ENCODE measurements at places on chromosomes 3 and 15. TPM values are rescaled to one million over a fixed set of nuclear protein-coding genes. Genes with fewer than 3 reads are reported as not detected.

PRKCI gene
- polyA plus RNA-seq: 18.5 TPM

GOLGA8M gene
- not detected for polyA plus RNA-seq

EFHB gene
- polyA plus RNA-seq: not detected

IQCF6 gene
- polyA plus RNA-seq: not detected

NME9 gene
- polyA plus RNA-seq: 1.1 TPM

FETUB gene
- not detected for polyA plus RNA-seq

GHSR gene
- polyA plus RNA-seq: not detected

CCR2 gene
- polyA plus RNA-seq: 64.7 TPM

CASR gene
- 0.47 TPM for polyA plus RNA-seq

CP gene
- polyA plus RNA-seq: 0.34 TPM

GCNT3 gene
- polyA plus RNA-seq: not detected

DCUN1D1 gene
- 26.1 TPM for polyA plus RNA-seq

NFKBIZ gene
- polyA plus RNA-seq: 7.3 TPM

SEC62 gene
- polyA plus RNA-seq: 180 TPM

ALAS1 gene
- polyA plus RNA-seq: 35.4 TPM

CCDC80 gene
- polyA plus RNA-seq: 0.02 TPM

SLC28A1 gene
- polyA plus RNA-seq: not detected

ACVR2B gene
- 2.0 TPM for polyA plus RNA-seq

CCDC191 gene
- polyA plus RNA-seq: 2.1 TPM

C3orf49 gene
- polyA plus RNA-seq: not detected

TMEM158 gene
- not detected for polyA plus RNA-seq

LMCD1 gene
- 2.2 TPM for polyA plus RNA-seq

ST6GAL1 gene
- 165 TPM for polyA plus RNA-seq

PIF1 gene
- polyA plus RNA-seq: not detected

IFT122 gene
- polyA plus RNA-seq: 5.8 TPM

PLSCR5 gene
- polyA plus RNA-seq: not detected

CHRNA7 gene
- 0.35 TPM for polyA plus RNA-seq

CEMIP gene
- not detected for polyA plus RNA-seq

ELL3 gene
- polyA plus RNA-seq: 2.6 TPM

KNSTRN gene
- polyA plus RNA-seq: 2.5 TPM
